Inflammatory macrophage treated with lipopolysaccharide for 4 hours (primary cell): ENCODE measurements at places on chromosomes 7 and 10.

DNA sequence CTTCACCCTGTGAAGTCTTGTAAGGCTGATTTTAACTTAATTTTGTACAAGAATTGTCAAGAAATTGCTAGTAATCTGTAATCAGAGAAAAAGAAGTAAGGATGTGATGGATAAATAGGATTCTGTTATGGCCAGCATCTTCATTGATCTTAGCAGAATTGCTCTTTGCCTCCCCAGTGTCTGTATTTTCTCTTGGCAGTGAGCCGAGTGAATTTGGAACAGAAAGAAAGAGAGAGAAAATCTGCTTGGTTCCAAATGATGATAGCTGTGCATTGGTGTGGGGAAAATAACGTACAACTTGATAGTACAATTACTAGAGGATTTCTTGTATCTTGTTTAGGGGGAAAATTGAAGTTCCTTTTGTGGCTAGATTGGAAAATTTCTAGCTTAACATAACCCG lies 34.6 kb downstream of the VTI1A start:
- DNase-seq = no peak

DNA sequence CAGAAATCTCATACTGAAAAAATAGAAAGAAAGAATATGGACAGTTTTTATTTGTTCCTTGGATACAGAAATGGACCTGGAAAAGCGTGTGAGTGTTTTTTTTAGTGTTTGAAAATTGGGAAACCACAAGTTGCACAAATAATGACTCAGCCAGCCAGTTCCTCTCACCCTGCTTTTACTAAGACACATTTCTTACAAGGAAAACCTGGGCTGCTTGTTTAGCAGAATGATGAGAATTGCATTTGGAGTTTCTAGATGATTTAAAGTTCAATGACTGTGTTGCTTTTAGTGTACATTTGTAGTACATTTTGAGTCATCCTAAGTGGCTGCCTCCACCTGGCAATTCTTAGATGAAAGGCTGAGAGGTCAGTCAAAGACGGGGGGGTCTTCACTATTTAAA lies 218.7 kb downstream of the ABCA13 start:
- DNase-seq = peak; percentile 84

DNA sequence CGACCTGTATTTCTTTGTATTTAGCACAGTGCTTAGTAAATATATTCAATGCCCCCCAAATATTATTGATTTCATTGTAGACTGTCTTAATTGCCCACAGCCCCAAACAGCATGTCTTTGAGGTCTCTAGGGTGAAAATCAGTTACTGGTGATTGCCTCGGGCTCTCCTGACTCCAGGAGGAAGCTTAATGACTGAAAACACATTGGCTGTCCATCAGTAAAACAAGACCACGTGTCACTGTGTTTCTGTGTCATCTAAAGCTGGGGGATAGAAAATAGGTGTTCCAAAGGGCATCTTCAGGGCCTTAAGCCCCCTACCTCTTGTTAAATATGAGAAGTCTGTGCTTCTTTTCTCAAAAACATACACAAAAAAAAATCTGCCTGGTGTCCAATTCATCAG lies 67.9 kb downstream of the CACNA2D1 start:
- DNase-seq = no peak

- DNase-seq = no peak
These were observed 83.5 kb downstream of the IDE start for GRCh38 chr10:92490387-92490786.

- no peak for DNase-seq
These were observed 445.0 kb downstream of the PARD3 start for GRCh38 chr10:34370126-34370525.

- DNase-seq = no peak
These were observed 5.9 kb downstream of the DIP2C start for GRCh38 chr10:683448-684071.

DNA sequence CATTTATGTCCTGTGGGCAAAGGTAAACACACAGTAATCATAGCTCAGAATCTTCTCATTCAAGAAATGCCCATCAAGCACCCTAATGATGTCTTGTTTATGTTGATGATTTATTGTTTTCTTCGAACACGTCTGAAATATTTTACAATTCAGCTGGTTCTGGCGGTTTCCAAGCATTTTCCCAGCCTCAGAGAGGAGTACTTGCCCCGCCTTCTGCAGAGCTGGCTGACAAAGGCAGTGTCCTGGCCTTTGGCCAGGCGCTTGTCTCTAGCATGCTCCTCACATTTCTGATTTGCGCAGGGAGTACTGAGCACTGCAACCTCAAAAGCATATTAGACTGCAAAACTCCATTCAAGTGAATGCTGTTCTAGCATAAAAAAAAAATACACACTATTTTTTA lies 314.2 kb upstream of the GNAI1 start:
- no peak for DNase-seq
